GM18507 (cell line): ENCODE measurements at places on chromosomes 16 and 17.

GRCh38 chr16:11354407-11354732 lies 9.1 kb downstream of the RMI2 start:
- DNase-seq, result no peak

- DNase-seq, result no peak
Observed at GRCh38 chr17:71252436-71252835, 868.4 kb upstream of the SOX9 start.

GRCh38 chr16:12027558-12028287 lies 51.2 kb downstream of the SNX29 start:
- DNase-seq, result no peak

DNA sequence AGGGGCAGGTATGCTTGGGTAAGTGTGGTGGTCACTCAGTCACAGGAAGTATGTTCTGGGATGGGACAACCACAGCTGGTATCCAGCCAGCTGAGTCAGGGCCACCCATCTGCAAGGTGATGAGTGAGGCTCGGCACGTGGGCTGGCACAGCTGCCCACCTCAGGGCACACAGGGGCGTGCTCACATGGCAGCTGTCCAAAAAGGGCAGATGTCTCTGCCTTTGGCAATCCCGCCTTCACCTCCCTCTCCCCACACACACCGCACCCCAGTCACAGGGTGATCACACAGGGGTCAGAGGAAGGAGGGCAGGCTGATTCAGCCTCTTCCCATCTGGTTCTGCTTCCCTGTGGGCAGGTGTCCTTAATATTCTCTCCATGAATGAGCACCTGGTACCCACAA lies 85.9 kb upstream of the TOB1 start:
- DNase-seq, result no peak

GRCh38 chr16:83549316-83550182 lies 258.2 kb upstream of the HSBP1 start:
- DNase-seq, result no peak

GRCh38 chr16:46916980-46917379 lies 32.8 kb downstream of the GPT2 start:
- DNase-seq, result no peak

- no peak for DNase-seq
Observed at GRCh38 chr16:31371619-31372484, 16.9 kb downstream of the ITGAX start.
